ENCODE measurements at places on chromosomes 4 and X.

- no peak for DNase-seq
Observed at GRCh38 chrX:134658002-134658759, at the start of gene PLAC1. Gene PLAC1, minus strand, starts transcription at chrX:134658471. Its CDS starts 91,789 bp downstream, at chrX:134566682.

- DNase-seq = no peak
Observed at GRCh38 chr4:138344054-138344453, 101.9 kb upstream of the SLC7A11 start.

DNA sequence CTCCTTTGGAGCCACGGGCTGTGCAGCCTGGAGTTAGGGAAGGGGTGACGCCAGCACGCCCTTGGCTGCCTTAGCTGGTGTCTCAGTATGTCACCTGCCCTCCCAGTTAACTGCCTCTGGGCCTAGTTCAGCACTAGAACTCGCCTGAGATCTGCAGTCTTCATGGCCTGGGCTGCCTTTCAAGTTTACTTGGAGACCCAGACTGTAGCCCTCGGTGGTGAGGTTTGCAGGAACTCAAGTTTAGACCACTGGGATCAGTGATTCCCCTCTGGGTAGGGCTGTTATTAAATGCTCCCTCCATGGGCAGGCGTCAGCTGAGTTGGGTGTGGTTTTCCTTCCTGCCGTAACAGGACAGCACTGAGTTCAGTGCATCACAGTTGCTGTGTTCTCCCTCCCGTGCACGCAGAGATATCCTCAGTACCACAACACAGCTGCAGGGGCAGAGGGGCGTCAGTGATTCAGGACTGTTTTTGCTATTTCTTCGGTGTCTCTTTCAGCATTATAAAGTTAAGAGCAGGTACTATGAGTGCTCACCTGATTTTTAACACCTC lies 30.5 kb downstream of the PLAC8 start:
- DNase-seq = no peak

GRCh38 chr4:187109636-187110035 lies 386.0 kb upstream of the FAT1 start:
- DNase-seq = no peak

GRCh38 chrX:48683411-48683982 lies at the start of gene WAS:
Gene WAS, plus strand, starts transcription at chrX:48683799. Its CDS starts 55 bp downstream, at chrX:48683854.
- DNase-seq = no peak

GRCh38 chr4:139822391-139822790 lies 156.8 kb downstream of the MGST2 start:
- DNase-seq = no peak

- DNase-seq = no peak
Observed at GRCh38 chr4:125235971-125236370, 78.8 kb upstream of the FAT4 start.

DNA sequence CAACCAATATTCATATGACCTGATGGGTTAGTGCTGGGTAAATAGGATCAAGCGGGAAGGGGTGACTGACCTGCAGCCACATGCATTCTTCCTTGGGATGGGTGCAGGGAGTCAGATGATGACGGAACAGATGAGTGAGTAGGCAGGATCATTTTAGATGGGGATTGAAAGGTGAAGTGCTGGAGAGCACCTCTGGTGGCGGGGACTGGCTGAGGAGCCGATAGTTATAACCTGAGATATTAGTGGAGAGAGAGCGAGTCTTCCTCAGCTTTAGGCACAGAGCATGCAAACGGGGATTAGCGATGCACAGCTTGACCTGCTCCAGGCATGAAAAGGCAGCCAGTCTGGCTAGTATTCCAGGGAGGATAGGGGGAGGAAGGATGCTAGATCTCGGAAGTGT lies 99.1 kb downstream of the AFF1 start:
- DNase-seq = no peak

DNA sequence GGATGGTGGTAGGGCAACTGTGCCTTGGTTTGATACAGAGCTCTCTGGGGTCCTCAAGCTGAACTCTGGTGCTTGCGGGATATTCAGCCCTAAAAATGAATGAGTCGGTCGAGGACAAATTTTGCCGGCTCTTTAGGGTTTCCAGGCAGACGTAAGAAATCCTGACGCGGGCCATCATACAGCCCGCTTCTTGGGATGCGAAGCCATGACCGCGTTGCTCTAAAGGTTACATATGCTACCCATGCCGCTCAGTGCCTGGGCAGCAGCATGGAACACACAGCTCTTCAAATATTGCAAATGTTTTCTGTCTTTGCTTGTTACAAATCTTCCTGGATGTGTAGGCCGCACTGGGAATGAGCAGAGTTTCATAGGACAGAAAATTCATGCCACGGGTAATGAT lies 55.6 kb downstream of the NBDY start:
- DNase-seq = no peak

DNA sequence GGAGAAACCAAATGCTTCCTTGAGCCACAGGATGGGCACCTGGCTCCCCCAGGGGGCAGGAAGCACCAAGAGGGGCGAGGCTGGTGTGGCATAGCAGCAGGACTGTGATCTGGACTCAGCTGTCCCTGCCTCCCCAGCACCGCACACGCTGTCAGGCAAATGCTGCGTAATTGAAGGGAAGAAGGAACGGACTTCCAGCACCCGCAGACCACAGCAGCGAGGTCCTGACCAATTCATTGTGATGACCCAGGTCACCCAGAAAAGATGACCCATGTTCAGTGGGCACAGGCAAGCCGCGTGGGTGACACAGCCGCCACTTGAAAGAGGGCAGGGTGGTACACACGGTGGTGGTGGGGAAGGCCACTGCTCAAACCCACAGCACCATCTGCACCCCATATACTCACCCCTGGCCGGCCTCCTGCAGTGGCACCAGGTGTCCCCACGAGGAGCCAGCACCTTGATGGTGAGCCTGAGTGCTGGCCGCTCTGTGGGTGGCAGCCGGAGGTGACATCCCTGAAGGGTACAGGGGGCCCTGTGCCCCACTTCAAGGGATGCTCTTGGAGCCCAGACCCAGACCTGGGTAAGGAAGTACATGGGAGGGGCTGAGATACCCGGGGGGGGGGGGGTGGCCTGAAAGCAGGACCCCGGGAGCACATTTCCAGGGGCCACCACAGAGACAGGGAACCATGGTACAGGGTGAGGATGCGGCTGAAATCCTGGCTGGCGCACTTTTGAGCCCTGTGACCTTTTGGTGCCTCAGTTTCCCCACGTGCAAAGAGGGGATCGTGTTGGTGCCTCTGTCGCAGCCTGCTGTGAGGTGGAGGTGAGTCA lies 11.5 kb downstream of the NAT8L start:
- no peak for DNase-seq

Measured in NCI-H1436 treated with DMSO at 0.1 percent for 48 hours (cell line).